G401 (cell line): ENCODE measurements at places on chromosomes 11 and 22. TPM values are rescaled to one million over a fixed set of nuclear protein-coding genes. Genes with fewer than 3 reads are reported as not detected.

Gene RIC3
- total RNA-seq = not detected in 2 replicates

Gene NEFH
- 11.6 and 14.3 TPM in 2 replicates for total RNA-seq

Gene KRTAP5-9
- total RNA-seq = not detected in 2 replicates

Gene RAB6A
- 76.6 and 101 TPM in 2 replicates for total RNA-seq

Gene GGT1
- 99.6 and 109 TPM in 2 replicates for total RNA-seq

Gene MYBPC3
- total RNA-seq = 0.37 TPM in 1 of 2 replicates, not detected in the other

Gene SYT9
- total RNA-seq = 1.3 and 2.0 TPM in 2 replicates

Gene TMEM225
- not detected in 2 replicates for total RNA-seq
